ENCODE measurements at places on chromosomes 12 and 14.

DNA sequence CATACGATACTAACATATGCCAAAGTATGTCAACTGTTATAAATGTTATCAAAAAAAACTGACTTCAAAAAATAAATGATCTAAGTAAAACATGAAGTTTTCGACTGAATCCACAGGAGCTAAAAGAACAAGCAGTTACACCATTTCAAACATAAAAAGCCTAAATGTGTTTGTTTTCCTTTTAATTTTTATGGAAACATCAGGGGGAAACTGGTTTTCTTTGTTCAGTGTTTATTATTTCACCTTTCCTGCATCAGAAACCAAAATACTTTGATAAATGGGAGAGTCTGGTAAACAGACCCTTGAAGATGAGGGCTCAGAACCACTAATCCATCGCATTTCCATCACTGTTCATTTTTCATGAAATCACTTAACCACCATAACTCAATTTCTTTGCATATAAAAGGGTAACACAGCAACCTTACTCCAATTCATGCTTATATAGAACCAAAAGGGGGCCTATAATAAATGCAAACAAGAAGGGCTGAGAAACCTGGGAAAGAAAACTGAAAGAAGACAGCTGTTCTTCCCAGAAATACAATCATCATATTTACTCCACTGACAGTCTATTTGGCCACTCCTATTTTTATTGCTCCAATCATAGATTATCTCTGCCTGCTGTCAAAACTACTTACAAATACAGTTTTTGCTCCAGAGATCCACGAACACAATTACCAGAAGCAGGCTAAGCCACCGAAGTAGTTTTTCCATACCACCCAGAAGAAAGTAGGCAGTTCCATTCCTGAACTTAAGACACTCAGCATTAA lies 17.0 kb downstream of the FGD6 start:
- no peak for DNase-seq

GRCh38 chr12:46919666-46920400 lies 94.0 kb upstream of the SLC38A4 start:
- no peak for DNase-seq

GRCh38 chr12:9897535-9897934 lies 16.2 kb downstream of the KLRF2 start:
- DNase-seq, result no peak

- DNase-seq, result peak; percentile 67
Observed at GRCh38 chr12:121811434-121812319, 7.9 kb downstream of the SETD1B start.

GRCh38 chr14:60789656-60790055 lies 55.1 kb downstream of the MNAT1 start:
- DNase-seq, result no peak

DNA sequence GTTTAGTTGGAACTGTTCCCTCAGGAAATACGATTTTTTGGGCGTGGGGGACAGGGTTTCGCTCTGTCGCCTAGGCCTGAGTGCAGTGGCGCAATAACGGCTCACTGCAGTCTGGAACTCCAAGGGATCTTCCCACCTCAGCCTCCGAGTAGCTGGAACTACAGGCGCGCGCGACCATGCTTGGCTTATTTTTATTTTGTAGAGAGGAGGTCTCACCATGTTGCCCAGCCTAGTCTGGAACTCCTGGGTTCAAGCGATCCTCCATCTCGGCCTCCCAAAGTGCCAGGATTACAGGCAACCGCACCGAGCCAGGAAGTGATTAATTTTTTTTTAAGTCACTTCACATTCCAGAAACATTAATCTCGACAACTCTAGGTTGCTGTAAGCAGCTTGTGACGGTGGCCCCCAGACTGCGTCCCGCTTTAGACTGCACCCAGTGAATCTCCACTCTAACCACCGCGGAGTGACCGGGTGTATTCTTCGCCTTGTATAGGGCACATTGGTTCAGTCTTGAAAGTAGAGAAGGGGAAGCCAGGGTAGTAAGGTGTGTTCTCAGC lies 830 bp upstream of the MIS18BP1 start:
- peak; percentile 12 for DNase-seq

- no peak for DNase-seq
Observed at GRCh38 chr12:108308395-108309085, 30.6 kb downstream of the CMKLR1 start.

GRCh38 chr14:102525219-102525928 lies 15.8 kb upstream of the ANKRD9 start:
- peak; percentile 67 for DNase-seq

GRCh38 chr14:99946652-99947489 lies 118.4 kb upstream of the EVL start:
- DNase-seq, result peak; percentile 56

DNA sequence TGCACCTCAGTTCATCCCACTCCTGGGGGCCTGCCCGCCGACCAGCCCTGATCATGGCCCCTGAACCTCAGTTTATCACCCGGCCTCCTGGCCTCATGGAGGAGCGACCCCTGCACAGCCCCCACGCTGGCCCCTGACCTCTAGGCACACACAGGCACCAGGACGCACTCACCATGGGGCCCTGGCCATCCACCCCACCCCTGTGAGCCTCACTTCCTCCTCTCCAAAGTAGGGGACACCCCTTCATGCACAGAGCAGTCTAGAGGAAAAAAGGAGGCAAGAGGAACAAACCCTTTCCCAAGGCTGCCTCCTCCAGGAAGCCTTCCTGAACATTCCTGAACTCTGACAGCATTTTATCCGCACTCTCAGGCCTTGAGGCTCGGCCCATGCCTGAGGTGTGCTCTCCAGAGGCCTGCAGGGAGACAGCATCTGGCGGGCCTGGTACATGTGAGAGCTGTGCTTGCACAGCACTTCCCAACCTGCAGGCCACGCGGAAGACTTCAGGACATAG lies 39.4 kb downstream of the CCNK start:
- DNase-seq, result no peak

DNA sequence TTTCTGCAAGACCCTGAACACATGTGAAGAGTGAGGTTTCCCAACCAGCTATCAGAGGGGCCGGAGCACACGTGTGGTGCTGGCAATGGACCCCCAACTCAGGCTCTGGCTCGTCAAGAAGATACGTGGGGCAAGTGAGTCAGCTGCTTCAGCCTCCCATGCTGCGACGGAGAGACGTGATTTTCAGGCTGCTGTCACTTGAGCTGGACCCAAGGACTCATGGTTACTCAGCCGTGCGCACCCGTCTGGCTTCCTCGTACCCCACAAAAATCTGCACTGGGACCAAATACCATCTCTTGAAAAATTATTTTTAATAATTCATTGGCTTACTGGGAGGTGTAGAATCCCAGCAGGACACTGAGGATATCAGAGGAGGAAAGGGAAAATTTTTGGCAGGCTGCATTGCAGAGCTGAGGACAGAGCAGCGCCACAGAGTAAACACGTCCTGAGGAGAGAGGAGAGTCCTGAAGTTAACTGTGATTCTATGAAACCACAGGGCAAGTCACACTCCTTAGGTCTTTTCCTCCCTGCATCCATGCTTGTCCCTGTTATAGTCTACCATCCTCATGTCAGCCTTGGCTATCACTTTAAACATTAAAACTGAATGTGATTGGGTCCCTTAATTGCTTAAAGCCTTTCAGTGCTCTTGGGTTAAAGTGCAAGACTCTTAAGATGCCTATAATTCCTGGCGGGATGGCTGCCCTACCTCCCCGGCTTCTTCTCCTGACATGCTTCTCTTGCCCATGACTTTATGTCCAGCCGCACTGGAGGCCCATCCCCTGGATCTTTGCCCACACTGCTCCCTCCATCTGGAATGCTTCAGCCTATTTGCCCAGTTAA lies 95.3 kb upstream of the SLC35F4 start:
- DNase-seq, result no peak

- DNase-seq, result no peak
Observed at GRCh38 chr12:63826006-63826585, 18.4 kb upstream of the SRGAP1 start.

- DNase-seq, result peak; percentile 19
Observed at GRCh38 chr14:77306851-77307496, 13.7 kb downstream of the POMT2 start.

DNA sequence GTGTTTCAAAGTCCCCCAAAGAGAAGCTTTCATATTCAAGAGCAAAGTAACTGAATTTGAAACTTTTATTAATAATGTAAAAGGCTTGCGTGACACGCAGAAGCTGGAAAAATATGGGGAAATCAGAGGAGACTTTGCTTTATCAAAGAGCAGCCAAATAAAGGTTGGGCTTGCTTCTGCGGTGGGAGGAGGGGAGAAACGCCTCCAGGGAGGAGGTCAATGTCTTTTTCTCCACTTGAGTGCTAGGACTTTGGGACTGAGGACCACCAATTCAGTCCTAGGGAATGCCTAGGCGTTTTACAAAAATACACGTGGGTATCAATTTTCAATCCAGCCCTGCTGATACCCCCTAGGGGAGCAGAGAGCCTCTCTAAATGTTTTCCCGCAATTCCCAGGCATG lies 60.9 kb upstream of the FZD10 start:
- no peak for DNase-seq

DNA sequence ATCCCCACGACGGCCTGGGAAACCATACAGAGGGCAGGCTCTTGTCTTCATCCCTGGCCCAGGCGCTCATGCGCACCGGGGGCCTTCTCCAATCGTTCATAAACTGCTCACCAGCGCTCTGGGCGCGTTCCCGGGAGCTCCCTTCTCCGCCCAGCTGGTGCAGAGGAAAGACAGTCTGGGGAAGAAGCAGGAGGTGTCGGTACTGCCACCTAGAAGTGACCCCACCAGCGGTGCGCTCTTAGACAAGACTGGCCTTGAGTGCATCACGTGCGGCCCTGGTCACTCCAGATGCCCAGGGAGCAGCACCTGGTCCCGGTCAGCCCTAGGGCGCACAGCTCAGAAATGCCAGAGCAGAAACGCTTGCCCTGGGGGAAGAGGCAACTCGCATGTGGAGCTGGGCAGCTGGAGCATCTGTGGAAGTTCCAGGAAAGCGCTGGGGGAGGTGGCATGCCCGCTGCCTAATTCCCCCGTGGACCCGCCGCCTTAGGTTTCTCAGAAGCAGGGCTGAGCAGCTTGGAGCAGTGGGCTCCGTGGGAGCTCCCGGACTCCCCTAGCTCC lies 2.5 kb downstream of the GSC start:
- no peak for DNase-seq

DNA sequence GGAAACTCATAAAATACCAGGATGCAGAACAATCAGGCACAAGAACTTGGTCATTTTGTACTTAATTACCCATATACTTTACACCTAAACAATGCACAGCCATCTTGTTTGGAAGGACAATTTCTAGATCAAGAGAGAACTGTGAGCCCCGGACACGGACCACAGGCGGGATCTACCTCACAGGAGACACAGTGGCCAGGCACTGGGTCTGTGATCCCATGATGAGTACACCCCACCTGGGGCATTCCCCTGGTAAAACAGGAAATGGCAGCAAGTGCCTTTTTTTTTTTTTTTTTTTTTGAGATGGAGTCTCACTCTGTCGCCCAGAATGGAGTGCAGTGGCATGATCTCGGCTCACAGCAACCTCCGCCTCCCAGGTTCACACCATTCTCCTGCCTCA lies 15.2 kb downstream of the GOLGA3 start:
- DNase-seq, result no peak

GRCh38 chr14:70744641-70745040 lies 64.7 kb downstream of the MAP3K9 start:
- no peak for DNase-seq

GRCh38 chr12:121255433-121255832 lies 41.1 kb downstream of the CAMKK2 start:
- DNase-seq, result peak; percentile 23
